ENCODE measurements at places on chromosomes 16 and 17.
A peak's percentile ranks its signal among the peaks of the same experiment; 100 is the strongest.

GRCh38 chr17:1533661-1534325 is 17.4 kb upstream of the INPP5K start:
- DNase-seq = no peak

- peak; percentile 30 for DNase-seq
Observed at GRCh38 chr17:15398736-15399331, 57.4 kb upstream of the TEKT3 start.

- DNase-seq = no peak
Observed at GRCh38 chr17:34675143-34675542, 95.8 kb downstream of the TMEM132E start.

- no peak for DNase-seq
Observed at GRCh38 chr16:12518241-12519175, 285.2 kb downstream of the CPPED1 start.

DNA sequence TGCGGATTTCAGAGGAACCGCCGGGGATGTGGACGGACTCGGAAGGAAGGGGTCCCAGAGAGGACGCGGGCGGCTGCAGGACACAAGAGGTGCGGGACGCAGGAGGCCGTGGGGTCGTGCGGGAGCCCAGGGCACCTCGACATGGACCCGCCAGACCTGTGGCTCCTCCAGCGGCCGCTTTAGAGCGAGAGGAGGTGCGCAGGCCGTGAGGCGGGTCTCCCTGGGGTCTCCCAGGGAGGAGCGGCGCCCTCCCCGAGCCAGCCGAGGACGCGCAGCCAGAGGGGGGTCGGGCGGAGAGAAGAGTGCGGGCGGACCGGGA is 6.8 kb upstream of the FLYWCH1 start:
- no peak for DNase-seq

DNA sequence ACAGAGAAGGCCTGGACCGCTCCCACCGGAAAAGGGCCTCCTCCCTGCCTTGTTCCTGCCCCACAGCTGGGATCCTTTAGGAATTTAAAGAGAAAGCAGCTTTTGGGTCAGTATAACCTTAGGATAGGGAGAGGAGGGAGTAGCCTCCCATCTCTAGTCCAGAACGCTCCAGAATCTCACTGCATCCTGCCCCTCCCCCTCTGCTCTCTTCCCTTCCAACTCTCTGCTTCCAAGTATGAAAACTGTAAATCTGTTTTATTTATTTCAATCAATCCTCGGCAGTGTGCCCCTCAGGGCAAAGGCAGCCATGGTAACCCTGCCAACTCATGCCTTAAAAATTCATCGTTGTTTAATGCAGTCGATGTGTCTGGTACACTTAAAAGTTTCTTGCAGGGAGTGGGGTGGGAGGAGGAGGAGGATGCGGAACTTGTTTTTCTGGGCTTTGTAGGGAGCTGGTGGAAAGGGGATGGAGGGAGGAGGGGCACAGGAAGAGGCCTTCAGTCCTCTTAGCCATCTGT is 21.2 kb upstream of the MTSS2 start:
- DNase-seq = peak; percentile 67

DNA sequence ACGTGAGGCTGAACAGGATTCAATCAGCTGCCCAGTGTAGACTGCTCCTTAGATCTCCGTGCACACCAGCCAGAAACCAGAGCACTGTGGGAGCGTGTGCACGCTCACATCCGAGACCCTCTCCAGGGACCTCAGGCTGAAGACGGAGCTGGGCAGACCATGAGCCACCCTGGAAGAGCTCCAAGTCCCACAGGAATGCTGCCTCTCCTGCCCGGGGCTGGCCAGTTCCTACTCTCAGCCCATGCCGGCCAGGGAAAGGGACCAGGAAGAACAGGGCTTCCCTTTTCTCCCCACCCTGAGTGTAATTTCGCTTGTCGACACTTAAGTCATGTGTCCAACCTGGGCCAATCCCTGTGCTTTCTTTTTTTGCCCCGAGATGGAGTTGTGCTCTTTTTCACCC is 6.9 kb downstream of the ALYREF start:
- DNase-seq = no peak

DNA sequence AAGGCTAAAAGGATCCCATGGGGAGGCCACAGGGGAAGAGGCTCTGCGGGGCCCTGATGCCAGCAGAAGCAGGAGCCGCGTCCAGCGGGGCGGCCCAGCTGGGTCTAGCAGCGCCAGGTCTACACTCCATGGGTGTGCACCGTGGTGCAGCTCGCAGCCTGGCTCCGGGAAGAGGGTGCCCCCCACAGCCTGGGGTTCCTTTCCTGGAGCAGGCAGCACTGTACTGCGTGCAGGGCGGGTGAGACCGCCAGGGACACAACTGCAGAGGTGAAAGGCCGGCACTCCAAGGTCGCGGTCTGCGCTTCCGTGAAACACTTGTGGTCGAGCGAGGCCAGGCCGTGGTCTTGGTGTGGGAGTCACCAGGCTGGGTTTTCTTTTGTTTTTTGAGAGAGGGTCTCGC is 6.5 kb upstream of the CCDC154 start:
- no peak for DNase-seq

DNA sequence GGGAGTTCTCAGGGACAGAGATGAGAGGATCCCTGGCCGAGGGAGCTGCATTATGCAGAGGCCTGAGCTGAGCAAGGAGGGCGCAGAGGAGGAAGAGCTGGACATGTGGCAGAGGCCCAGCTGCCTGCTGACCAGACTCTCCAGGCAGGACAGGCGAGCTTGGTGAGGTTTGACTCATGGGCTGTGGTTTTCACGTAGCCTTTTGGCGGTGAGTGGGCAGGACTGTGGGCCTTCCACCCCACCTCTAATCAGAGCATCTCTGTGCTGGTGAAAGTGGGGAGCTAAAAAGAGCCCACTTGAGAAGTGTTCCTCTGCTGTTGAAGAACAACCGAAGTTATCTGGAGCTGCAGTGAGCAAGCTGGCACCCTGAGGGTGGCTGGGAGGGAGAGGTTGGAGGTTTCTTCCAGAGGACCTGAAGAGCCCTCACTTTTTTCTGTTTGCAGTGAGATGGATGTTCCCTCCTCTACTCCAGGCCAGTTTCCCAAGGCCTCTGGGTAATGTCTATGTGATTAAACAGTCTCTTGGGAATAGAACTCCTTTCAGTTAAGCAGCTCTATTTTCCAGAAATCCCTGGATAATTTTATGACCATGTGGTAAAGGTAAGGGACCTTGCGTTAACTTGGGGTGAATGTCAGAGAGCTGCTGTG is 11.9 kb downstream of the EPN2 start:
- peak; percentile 73 for DNase-seq

- DNase-seq = no peak
Observed at GRCh38 chr17:46738544-46738943, 79.9 kb downstream of the WNT3 start.

- DNase-seq = no peak
Observed at GRCh38 chr16:83847371-83848225, 39.8 kb downstream of the HSBP1 start.

DNA sequence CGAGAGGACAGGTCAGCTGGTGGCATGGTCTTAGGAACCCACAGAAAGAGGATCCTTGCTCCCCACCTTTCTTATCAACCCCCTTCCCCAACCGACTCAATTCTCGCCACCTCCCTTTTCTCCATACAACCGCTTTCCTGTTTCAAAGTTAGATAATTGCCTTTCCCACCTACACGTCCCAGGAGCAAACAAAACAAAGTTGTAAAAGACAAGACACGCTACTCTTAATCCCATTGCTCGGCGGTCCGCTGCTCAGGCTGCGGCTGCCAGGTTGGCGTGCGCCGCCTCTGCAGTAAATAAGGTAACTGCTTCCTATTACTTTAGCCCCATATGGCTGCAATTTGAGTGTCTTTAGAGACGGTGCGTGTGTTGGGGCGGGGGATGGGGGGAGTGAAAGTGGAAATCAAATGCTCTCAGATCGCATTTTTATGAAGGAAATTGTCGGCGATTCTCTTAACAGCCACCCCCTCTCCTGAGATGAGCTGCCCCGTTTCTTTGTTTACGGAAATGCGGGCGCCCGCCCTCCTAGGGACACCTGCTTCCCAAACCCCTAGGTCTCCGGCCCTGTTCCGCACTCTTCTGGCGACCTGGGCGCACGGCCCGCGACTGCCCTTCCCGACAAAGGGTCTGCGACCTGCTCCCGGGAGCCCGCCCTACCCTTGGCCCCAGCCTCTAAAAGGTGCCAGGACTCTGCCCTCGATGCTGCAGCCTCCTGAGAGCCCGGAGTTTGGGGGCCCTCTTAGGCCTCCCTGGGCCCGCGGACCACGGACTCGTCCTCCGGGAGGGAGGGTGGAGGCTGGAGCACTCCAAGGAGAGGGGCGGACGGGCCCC is 3.7 kb upstream of the CBX8 start:
- DNase-seq = peak; percentile 54

- peak; percentile 87 for DNase-seq
Observed at GRCh38 chr16:87278191-87279093, 38.8 kb downstream of the C16orf95 start.

DNA sequence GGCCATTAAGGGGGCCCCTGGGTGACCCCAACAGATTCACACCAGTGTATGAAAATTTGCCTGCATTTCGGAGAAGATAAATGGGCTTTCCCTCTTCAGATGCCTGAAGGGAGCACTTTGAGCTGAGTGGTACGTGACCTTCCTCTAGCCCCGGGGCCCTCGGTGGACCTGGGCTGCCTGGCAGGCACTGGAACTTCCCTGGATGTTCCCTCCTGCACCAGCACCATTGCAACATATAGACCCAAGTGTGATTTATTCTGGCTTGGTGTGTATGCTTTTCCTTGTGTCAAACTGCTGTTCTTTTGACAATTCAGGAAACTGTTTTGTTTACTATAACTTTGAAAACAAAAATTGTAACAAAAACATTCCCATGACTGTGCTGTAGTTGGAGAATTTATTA is 93.8 kb downstream of the TNFRSF13B start:
- DNase-seq = no peak

DNA sequence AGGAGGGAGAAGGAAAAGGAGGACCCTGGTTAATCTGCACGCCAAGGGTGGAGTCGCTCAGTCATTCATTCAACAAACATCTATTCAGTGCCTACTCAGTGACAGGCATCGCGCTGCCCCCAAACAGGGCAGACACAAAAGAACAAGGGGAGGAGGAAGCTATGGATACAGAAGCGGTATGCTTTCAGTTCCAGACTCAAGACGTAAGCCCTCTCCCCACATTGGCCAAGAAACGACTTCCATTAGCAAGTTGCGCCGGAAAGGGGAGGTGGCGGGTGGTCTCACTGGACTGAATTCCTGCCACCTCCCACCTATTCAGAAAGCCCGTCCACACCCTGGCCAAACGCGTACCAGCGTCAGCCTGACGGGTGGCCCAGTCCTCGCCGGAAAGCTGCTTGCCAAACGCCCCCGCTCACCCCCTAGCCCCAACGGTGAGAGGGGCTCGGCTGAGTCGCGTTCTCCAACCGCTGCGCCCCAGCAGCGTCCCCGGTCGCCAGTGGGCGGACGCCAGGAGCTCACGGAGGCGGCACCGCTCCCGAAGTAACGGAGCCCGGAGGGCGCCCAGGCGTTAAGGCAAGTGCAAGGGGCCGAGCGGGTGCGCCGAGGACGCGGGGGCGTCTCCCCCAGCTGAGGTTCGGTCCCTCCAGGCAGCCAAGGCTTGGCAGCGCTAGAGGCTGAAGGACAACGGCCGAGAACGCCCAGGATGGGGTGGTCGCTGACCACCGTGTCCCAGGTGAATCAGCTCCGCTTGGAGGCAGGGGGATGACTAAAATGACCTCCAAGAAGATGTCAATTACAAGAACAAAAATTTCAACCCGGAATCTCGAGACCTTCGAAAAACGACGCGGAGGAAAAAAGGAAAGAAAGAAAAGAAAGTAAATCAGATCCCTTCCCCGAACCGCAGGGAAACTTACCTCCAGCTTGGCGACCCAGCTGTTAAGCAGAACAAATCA is 470.7 kb downstream of the SOX9 start:
- peak; percentile 30 for DNase-seq

- no peak for DNase-seq
Observed at GRCh38 chr16:76885776-76886537, 305.0 kb upstream of the MON1B start.

DNA sequence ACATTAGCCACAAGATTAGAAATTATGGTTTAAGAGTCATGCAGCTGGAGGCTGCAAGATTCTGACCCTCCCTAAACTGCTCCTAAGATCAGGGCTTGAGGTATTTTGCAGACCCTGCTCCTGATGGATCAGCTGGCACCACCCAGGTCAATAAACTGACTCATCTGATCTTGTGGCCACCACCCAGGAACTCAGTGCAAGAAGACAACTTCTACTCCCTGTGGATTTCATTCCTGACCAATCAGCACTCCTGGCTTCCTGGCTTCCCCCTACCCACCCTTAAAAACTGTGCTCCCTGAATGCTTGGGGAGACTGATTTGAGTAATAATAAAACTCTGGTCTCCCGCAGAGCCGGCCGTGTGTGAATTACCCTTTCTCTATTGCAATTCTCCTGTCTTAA is 25.0 kb upstream of the MILR1 start:
- no peak for DNase-seq

GRCh38 chr17:33816842-33817617 is 438.1 kb upstream of the CCL2 start:
- DNase-seq = no peak

GRCh38 chr17:30942308-30943079 is 20.7 kb downstream of the ADAP2 start:
- no peak for DNase-seq

- DNase-seq = no peak
Observed at GRCh38 chr17:1931844-1932579, 93.1 kb downstream of the RTN4RL1 start.

- DNase-seq = no peak
Observed at GRCh38 chr16:87847785-87848675, 21.3 kb downstream of the SLC7A5 start.

DNA sequence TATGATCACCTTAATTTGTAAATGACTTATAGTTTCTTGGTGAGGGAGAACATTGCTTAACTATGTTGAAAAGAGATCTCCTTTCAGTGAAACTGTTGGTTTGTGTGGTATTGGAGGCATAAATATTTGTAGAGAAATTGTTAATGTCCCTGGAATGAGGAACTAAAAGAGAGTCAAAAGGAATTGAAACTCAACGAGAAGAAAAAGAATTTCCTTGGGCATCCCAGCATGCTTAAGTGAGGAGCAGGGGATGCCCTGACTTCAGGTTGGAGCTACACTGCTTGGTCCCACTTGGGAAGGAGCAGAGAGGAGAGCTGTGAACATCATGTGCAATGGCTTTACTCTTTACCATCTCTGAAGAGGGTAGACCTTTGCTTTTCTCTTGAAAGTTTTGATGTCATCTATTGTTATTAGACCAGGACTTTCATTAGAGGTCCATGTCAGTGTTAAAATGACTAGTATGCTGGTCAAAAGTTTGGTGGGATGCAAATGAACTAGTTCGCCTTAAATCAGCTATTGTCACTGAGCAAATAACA is 21.7 kb downstream of the KRT23 start:
- DNase-seq = peak; percentile 21

GRCh38 chr16:54986409-54986808 is 55.7 kb downstream of the IRX5 start:
- DNase-seq = no peak

DNA sequence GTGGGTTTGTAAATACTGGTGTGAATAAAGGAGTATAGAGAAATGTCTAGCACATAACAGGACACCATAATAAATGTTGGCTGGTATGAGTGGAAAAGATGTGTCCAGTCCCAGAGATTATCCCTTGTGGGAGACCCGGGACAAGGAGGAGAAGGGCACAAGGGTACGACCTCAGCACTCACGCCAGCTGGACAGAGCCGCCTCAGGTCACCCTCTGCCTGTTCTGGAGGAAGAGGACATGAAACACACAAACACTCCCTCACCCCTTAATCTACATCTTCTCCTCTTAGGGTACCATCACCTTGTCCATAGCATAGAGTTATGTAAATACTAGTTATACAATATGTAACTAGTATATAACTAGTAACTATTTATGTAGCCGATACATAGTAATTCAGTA is 26.8 kb downstream of the DYNLL2 start:
- no peak for DNase-seq
